ENCODE measurements at places on chromosomes 1 and 21. TPM values are rescaled to one million over a fixed set of nuclear protein-coding genes. Genes with fewer than 3 reads are reported as not detected.

GRCh38 chr21:23858878-23859277, 1748.4 kb downstream of the MRPL39 start:
- H3K4me3 ChIP-seq: no peak overlapping the region
- no peaks in the 10 kb centered on the region for H3K4me1 ChIP-seq
- no peaks in the 10 kb centered on the region for H3K36me3 ChIP-seq
- no peak overlapping the region for H3K27ac ChIP-seq
- DNase-seq: no peak

GRCh38 chr1:211628417-211628816, 47.0 kb downstream of the NEK2 start:
- H3K36me3 ChIP-seq: no peaks in the 10 kb centered on the region
- H3K4me3 ChIP-seq: no peak overlapping the region
- H3K4me1 ChIP-seq: peaks cover 11% of the 10 kb centered on the region
- DNase-seq: no peak
- H3K27ac ChIP-seq: no peak overlapping the region

MRPS21 gene
- total RNA-seq: 68.2 TPM

GRCh38 chr1:15065291-15065690, 88.3 kb upstream of the TMEM51 start:
- H3K4me3 ChIP-seq: no peak overlapping the region
- no peaks in the 10 kb centered on the region for H3K36me3 ChIP-seq
- no peaks in the 10 kb centered on the region for H3K27me3 ChIP-seq
- no peaks in the 10 kb centered on the region for H3K4me1 ChIP-seq

RBBP4 gene
- total RNA-seq: 376 TPM

- H3K4me3 ChIP-seq: no peak overlapping the region
- H3K4me1 ChIP-seq: no peaks in the 10 kb centered on the region
- H3K27ac ChIP-seq: no peak overlapping the region
- no peaks in the 10 kb centered on the region for H3K36me3 ChIP-seq
- peaks cover 3% of the 10 kb centered on the region for H3K27me3 ChIP-seq
- no peak for DNase-seq
Observed at GRCh38 chr1:30195424-30196134, 527.8 kb downstream of the MATN1 start.

SLC6A17 gene
- 5.7 TPM for total RNA-seq

DNA sequence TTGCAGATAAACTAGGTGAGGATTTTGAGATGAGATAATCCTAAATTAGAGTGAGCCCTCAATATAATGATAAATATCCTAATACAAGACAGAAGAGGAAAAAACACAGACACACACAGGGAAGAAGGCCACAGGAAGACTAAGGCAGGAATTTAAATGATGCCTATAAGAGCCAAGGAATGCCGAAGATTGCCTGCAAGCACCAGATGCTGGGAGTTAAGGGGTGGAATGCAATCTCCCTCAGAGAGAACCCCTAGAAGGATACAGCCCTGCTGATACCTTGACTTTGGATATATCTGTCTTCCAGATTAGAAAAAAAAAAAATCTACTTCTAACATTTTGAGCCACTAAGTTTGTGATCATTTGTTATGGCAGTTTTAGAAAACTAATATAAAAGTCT, 299.7 kb upstream of the PRMT6 start:
- H3K27ac ChIP-seq: no peak overlapping the region
- no peaks in the 10 kb centered on the region for H3K27me3 ChIP-seq
- H3K4me1 ChIP-seq: no peaks in the 10 kb centered on the region
- no peaks in the 10 kb centered on the region for H3K36me3 ChIP-seq
- H3K4me3 ChIP-seq: no peak overlapping the region

GRCh38 chr1:2282556-2283270, 54.6 kb downstream of the SKI start:
- H3K27ac ChIP-seq: no peak overlapping the region
- H3K36me3 ChIP-seq: no peaks in the 10 kb centered on the region
- peaks cover 13% of the 10 kb centered on the region for H3K4me1 ChIP-seq
- H3K4me3 ChIP-seq: no peak overlapping the region

ZNF593OS gene
- total RNA-seq: not detected

EDARADD gene
- 35.4 TPM for total RNA-seq

CCDC27 gene
- not detected for total RNA-seq

CDC73 gene
- 78.2 TPM for total RNA-seq

GRCh38 chr1:167122568-167122967, 28.7 kb downstream of the STYXL2 start:
- no peak overlapping the region for H3K27ac ChIP-seq
- H3K27me3 ChIP-seq: peaks cover 3% of the 10 kb centered on the region
- no peaks in the 10 kb centered on the region for H3K36me3 ChIP-seq
- H3K4me1 ChIP-seq: no peaks in the 10 kb centered on the region
- DNase-seq: no peak

- H3K36me3 ChIP-seq: no peaks in the 10 kb centered on the region
- 0 out of 2 replicates have a peak, but pooled peaks cover 3% of the 10 kb centered on the region for H3K4me1 ChIP-seq
- no peak overlapping the region for H3K4me3 ChIP-seq
- no peaks in the 10 kb centered on the region for H3K27me3 ChIP-seq
Observed at GRCh38 chr1:225827076-225827475, 17.2 kb downstream of the EPHX1 start.

DNA sequence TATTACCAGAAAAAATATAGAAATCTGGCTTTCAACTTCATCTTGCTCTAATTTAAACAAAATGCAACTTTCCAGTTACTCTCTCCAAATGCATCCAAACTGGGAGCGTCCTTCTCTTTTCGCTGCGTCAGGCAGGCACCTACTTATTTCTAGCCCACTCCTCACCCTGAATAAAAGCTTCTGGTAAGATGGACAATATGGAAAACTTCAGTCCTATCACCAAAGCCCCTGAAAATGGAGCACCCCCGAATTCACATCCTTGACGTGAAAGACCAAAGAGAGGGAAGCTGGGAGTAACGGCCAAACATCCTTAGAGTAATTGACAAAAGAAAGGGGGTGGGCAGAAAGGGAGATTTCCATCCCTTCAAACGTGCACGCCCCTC, 5.5 kb upstream of the PROX1 start:
- no peak overlapping the region for H3K27ac ChIP-seq
- H3K27me3 ChIP-seq: peaks cover 13% of the 10 kb centered on the region
- no peak overlapping the region for H3K4me3 ChIP-seq
- H3K36me3 ChIP-seq: no peaks in the 10 kb centered on the region
- DNase-seq: no peak

All from Panc1 (cell line).